Small intestine (tissue), 16 donors: ENCODE measurements at places on chromosomes 7 and 10. TPM values are rescaled to one million over a fixed set of nuclear protein-coding genes. Genes with fewer than 3 reads are reported as not detected.

GRCh38 chr10:106410331-106410730 is 754.2 kb downstream of the SORCS1 start:
- DNase-seq = no peak

GRCh38 chr7:32119790-32120196 is 49.6 kb upstream of the PDE1C start:
- DNase-seq = no peak

DNA sequence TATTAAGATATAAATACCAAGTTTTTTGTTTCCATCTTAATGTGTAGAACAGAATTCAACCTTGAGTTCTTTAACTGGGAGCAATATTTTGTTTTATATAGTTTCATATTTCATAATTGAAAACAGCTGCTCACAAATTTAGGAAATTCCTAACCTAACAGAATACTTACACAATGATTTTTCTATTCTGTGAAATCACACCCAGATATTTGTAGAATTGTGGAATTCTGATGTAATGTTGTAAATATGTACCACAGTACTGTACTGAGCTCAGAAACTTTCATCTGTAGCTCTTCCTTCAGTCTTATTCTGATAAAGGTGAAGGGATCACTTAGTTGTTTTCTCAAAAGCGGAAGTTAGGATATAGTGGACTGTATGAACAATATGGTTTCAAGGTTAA is 143.4 kb upstream of the GLI3 start:
- DNase-seq = no peak

DNA sequence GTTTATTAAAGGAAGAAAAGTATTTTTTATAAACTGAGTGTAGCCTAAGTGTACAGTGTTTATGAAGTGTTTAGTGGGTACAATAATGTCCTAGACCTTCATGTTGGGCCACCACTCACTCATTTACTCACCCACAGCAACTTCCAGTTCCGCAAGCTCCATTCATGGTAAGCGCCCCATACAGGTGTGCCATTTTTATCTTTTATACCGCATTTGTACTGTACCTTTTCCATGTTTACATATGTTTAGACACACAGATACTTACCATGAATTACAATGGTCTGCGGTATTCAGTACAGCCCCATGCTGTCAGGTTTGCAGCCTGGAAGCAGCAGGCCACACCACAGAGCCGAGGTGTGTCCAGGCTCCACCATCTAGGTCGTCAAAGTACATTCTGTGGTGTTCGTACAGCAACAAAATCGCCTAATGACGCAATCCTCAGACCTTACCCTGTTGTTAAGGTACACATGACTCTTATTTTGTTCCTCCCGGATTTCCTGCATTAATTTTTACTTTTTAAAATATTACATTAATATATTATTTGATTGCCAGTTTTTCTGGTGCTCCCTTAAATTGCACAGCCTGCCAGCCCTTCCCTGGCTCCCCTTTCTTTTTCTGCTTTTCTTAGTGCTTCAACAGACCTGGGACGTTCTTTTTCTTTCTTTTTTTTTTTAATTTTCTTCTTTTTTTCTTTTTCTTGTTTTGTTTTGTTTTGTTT is 881 bp upstream of the SSBP1 start:
- DNase-seq = peak; percentile 74

ELMO1 gene
- polyA plus RNA-seq = 6.8 TPM

MYPN gene
- polyA plus RNA-seq = 0.54 TPM

TMEM184A gene
- 37.4 TPM for polyA plus RNA-seq

CPA4 gene
- polyA plus RNA-seq = 0.21 TPM

ADRB1 gene
- polyA plus RNA-seq = 1.0 TPM
